Spleen (tissue), 13 donors: ENCODE measurements at places on chromosomes 7 and 10. TPM values are rescaled to one million over a fixed set of nuclear protein-coding genes. Genes with fewer than 3 reads are reported as not detected.

- DNase-seq, result no peak
Observed at GRCh38 chr10:32232378-32232777, 114.6 kb downstream of the EPC1 start.

- DNase-seq, result no peak
Observed at GRCh38 chr10:120634659-120635058, 177.6 kb downstream of the PLPP4 start.

DNA sequence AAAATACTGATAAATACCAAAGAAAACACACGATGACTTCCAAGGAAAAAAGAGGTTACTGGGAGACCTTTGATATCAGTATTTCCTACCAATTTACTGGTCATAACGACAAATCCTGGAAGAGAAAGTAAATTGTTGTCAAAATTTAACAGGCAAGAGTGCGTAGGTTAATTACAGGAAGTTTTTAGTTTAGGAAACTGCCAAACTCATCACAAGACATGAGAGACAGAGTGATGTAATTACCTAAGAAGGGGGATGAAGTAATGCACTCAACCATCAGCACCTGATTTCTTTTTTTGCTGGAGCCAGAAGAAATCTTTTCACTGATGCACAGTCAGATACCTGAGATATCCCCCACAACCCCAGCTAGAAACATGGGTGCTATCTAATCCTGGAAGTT lies 16.8 kb downstream of the MACC1 start:
- DNase-seq, result no peak

DNA sequence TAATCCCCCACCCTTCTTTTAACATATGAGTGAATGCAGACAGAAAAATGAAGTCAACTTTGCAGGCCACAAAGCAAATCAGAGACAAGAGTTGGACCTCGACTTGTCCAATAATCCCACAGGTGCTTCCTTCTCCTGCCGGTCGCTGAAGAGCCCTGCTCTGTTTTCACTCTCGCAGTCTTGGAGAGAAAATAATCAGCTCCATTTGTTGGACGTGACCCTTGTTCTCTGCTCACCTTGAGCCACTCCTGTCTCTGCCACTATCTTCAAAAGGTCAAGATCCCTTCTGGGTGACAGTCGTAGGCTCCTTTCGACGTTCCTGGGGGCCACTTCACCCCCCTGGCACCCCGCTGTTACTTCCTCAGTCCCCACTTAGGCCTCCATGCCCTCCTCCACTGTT lies 2.8 kb upstream of the KLF6 start:
- no peak for DNase-seq

- DNase-seq, result no peak
Observed at GRCh38 chr10:29692121-29692539, 57.4 kb upstream of the SVIL start.

The PLXNA4 gene
- total RNA-seq, result 12.2 TPM
